H54 (cell line): ENCODE measurements at places on chromosomes 3 and 15.

DNA sequence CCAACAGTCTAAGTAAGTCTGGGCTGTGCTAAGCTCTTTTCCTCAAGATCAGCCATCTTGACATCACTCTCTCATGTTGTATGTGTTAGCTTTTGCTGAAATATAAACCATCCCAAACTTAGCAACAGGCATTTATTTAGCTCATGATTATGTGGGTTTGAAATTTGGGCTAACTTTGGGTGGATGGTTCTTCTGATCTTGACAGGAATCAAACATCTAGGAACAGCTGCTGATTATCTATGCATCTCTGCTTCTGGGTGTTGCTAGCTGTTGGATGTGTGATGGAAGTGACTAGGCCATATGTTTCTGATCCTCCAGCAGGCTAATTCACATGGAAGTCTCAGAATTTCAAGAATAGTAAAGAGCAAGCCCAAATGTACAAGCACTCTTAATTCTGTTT lies 615.2 kb upstream of the TGFBR2 start:
- no peak for DNase-seq

GRCh38 chr3:13393427-13394360 lies 26.4 kb downstream of the NUP210 start:
- DNase-seq: no peak

GRCh38 chr3:87491843-87492242 lies 215.5 kb upstream of the POU1F1 start:
- DNase-seq: no peak

GRCh38 chr3:62999791-63000190 lies 124.6 kb upstream of the CADPS start:
- no peak for DNase-seq

DNA sequence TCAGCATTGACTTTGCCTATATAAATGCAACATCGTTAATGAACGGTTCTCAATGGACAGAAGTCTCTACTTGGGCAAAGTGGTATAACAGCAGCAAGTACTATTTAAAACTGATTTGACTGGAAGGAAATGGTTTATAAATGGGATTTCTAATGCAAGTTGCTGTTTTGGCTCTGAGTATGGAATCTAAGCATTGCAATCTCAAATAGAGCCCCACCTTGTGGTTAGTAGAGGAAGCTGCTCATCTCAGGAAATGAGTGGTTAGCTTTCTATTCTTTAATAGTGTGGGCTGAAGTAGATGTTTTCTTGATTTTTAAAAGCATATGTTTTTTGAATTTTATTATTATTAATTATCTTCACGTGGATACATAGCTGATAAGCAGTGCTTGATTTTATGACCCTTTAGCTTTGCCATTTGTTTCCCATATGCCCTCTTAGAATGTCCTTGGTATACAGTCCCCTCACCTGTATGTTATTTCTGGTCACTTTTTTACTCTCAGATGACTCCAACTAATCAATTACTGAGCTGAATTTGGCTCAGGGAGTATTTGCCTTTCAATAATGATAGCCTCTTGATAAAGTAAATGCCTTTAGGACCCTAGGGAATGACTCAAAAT lies 67.1 kb downstream of the OXSM start:
- peak; percentile 13 for DNase-seq

DNA sequence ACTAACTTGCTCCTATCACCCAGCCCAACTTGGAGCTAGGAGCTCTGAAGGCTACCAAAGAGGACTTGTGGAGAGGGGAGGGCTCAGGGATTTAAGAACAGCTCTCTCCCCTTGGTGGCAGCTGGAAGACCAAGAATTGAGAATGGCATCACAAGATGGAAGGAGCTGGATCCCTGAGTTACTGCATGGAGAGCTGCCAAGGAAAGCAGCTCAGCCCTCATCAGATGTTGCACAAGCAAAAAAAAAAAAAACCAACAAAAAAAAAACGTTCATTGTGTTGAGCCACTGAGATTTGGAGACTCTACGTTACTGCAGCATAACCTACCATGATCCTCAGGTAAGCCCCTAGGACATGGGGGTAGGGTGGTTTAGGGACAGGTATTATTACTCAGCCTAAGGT lies 41.0 kb downstream of the ITGB5 start:
- DNase-seq: no peak

DNA sequence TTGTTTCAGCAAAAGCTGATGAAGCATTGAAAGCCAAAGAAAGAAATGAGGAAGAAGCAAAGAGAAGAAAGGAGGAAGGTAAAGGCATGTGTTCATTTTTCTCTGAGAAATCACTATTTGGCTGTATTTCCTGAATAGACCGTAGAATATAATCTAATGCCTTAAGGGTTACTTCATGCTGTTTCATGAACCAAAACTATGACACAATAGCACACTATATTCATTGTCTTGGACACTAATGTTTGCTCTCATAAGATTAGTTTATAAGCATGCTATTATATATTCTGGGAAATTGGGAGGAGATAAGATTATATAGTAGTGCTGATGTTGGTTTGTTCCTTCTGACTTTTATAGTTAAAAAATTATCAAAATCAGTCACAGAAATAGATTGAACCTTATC lies 110.1 kb upstream of the MLF1 start:
- DNase-seq: no peak
